Diencephalon (tissue), 1 donor: ENCODE measurements at places on chromosomes 11 and 22. TPM values are rescaled to one million over a fixed set of nuclear protein-coding genes. Genes with fewer than 3 reads are reported as not detected.

Gene F2
- total RNA-seq, result not detected

Gene NOX4
- total RNA-seq, result 9.7 TPM

Gene ARHGAP32
- 79.6 TPM for total RNA-seq

Gene NCF4
- total RNA-seq, result 3.0 TPM

Gene CHID1
- total RNA-seq, result 37.4 TPM

Gene A4GALT
- total RNA-seq, result 0.92 TPM

Gene C11orf65
- total RNA-seq, result 1.6 TPM

Gene MRPL49
- 39.7 TPM for total RNA-seq

Gene CD3E
- total RNA-seq, result not detected
